NCI-H2081 treated with DMSO at 0.1 percent for 48 hours (cell line): ENCODE measurements at places on chromosomes 16 and 17.

DNA sequence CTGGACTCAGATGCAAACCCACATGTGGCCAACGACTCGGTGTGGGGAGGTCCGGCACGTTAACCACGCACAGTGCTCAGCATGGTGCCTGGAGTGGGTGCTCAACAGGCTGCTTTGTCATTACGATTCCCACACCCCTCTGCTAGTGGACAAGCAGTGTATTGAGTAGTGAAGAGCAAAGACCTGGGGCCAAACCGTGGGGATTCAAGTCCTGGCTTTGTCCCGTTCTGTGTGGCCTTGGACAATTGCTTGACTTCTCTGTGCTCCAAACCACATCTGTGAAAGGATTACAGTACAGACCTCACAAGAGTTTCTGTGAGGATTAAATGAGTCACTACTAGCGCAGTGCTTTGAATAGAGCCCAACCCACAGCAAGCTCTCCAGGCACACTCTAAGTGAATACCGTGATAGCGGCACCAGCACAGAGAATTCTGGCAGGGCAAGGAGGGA is 33.8 kb downstream of the TRPV2 start:
- no peak for DNase-seq

GRCh38 chr16:5875416-5875815 is 777.8 kb upstream of the EEF2KMT start:
- no peak for DNase-seq

DNA sequence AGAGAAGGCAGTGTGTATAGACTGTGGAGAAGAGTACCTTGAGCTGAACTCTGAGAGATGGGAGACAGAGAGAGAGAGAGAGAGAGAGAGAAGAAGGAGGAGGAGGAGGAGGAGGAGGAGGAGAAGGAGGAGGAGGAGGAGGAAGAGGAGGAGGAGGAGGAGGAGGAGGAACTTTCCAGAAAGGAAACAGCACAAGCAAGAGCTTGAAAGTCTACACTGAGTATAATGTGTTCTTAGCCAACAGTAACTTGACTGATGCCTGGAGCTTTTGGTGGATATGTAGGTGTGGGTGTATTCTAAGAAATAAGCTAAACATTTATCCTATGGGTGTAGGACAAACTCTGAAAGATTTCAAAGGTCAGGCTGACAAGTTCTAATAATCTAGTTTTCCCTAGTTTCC is 116.4 kb downstream of the SNX11 start:
- DNase-seq = no peak

GRCh38 chr16:7017006-7017662 is 315.5 kb upstream of the RBFOX1 start:
- no peak for DNase-seq

GRCh38 chr16:2500918-2501750 is 12.6 kb upstream of the ATP6V0C start:
- no peak for DNase-seq

DNA sequence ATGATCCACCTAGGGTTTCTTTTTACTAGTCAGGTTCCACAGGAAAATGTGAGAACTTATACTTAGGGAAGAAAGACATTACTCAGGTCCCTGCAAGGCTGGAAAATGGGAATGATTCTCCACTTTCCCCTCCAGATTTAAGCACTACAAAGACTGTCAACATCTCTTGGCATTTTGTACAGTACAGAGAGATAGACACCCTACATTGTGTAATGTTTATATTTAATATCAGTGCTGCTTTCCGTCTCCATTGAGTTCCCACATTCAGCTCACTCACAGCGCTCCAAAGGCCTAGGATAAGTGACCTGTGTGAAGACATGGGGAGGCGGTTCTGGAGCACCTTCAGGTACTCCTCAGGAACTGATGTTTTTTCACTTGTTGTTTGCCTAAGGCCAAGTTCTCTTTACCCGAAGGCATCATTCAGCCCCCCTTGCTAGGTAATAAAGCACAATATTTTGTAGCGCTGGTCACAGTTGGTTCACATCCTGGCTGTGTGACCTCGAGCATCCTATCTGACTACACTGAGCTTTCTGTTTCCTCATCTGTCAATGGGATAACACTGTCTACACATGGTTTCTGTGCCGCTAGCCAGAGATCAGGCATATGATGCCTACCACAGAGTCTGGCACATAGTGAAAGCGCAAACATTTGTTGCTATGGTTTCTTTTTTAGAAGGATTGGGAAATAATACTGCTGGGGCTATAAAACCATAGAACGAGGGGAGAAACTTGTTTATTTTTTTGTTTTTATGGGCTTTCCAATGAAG is 226.6 kb downstream of the ZFHX3 start:
- no peak for DNase-seq

DNA sequence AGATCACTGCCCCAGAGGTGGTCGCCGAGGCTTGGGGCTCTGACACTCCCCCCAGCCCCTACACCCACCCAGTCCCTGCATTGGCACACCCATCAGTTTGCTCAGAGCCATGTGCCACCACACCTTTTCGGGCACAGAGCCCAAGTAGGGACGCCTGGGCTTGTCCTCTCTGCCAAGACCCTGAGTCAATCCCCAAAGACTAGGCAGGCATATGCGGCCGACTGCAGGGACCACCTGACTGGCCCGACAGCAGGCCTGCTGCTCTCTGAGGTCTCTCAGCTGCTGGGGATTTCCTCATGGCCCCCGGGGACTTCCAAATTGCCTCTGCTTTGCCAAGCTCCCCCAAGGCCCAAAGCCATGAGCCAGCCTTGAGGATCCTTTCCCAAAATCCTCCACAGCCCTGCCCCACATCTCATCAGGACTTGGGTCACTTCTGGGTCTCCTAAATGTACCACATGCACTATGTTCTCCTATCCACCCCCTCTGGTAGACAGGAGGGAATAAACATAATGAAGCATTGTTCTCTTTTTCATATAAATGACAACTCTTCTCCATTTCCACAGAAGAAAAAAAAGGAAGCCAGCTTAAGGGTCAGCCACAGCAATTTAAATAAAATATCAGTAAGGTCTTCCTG is 30.6 kb downstream of the MYO18A start:
- no peak for DNase-seq

DNA sequence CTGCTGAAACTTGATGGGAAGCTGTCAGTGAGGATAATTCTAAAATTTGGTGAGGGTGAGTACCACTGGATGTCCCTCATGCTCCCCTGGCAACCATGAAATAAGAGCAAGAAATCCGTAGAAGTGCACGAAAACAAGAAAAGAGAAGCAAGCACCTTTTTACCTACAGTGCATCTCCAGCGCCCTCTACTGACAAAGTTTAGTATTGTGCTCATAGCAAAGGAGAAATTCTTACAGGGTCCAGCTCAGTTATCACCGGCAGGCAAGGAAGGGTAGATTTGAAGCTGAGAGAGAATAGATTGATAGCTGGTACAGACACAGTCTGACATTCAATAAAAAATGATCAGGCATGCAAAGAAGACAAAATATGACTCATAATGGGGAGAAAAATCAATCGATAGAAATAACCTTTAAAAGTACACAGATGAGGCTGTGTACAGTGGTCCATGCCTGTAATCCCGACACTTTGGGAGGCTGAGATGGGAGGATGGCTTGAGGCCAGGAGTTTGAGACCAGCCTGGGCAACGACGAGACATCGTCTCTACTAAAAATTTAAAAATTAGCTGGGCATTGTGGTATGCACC is 28.3 kb upstream of the TEX2 start:
- no peak for DNase-seq

DNA sequence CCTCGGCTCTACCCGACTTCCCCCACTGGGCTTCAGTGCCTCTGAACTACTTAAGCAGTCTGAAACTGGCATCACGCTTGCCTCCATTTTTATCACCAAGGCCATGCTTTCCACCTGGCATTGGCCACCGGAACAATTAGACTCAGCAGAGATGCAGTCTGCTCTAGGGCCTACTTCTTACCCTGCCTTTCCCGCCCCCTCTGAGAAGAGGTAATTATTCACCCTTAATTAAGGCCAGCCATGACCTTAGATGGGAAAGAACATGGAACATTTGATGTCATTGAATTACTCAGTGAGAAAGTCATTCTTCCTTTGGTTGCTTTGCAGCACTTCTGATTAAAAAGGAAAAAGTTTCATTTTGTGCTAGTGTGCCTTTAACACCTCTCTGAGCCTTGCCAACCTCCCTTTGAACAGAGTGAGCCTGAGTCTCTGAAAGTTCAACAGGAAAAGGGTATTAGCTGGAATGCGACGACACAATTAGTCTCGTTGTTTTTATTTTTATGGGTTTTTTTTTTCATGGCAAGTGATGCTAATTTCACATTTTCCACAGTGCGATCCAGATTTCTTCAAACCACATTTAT is 60.9 kb upstream of the TNRC6A start:
- no peak for DNase-seq

DNA sequence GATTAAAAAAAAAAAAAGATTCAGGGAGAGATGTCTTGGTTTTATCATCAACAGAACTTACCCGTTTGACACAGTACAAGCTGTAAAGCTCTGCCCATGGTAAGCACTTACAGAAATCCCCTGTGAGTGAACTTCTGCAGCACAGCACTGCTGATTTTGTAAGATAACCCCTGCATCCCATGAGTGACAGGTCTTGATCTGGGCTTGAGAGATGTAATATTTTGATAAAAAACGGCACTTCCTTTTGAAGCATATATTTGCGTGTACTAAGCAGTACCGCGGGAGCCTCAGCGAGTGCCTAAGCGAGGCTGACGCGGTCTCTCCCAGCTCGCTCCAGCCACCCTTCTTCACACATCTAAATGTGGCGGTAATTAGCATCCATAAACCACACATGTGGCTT is 50.5 kb downstream of the IKZF3 start:
- no peak for DNase-seq

DNA sequence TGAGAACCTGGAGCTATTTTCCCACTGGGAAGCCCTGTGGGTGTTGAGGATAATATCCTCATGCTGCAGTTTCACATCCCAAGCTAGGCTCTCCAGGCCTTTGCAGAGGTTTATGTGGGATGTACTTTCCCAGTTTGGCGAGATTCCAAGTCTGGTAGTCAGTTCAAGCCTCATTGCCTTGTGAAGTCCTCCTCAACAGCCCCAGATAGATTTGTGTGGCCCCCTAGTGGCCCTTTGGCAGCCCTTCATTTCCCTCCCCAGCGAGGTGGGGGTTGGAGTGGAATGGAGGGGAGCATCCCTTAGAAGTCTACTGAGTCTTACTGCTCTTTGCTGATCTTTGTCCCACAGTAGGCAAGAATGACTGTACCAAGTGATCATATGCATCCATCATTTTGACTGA is 137.9 kb downstream of the CDH11 start:
- no peak for DNase-seq

DNA sequence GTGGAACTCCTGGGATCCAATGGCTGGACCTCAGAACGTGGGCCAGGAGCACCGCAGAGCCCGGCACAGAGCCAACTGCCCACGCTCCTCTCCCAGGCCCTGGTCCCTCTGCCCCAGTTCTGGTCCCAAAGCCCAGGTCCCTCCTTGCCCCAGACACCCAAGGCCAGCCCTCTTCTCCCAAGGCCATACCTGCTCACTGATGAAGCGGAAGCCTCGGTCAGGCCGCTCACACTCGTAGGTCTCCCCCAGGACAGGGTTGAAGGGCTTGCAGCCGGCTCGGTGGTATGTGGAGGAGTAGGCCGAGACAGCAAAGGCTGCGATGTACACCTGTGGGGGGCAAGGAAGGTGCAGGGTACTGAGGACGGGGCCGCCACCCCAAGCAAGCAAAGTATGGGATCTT is 8.5 kb downstream of the OSBPL7 start:
- DNase-seq = no peak

DNA sequence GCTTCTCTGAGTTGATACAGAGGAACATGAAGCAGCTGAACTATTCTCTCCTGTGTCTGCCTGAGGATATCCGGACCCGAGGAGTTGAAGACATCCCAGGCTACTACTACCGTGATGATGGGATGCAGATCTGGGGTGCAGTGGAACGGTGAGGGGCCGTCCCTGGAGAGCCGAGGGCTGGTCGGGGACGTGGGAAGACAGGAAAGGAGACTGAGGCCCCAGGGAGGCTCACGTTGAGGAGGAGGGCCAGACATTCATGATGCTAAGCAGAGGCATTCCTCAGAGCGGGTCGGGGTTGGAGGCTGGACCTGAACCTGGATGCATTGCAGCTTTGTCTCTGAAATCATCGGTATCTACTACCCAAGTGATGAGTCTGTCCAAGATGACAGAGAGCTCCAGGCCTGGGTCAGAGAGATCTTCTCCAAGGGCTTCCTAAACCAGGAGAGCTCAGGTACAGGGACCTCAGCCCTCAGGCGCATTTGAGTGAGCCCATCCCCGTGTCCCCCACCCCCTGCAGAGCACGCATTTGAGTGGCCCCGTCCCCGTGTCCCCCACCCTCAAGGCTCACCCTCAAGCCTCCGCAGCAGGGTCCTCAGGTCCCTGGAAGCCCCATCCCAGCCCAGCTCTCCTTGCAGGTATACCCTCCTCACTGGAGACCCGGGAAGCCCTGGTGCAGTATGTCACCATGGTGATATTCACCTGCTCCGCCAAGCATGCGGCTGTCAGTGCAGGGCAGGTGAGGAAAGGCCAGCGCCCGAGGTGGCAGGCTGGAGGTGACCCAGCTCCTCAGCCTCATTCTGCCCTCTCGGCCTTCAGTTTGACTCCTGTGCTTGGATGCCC is 8.3 kb downstream of the ALOX15B start:
- no peak for DNase-seq

DNA sequence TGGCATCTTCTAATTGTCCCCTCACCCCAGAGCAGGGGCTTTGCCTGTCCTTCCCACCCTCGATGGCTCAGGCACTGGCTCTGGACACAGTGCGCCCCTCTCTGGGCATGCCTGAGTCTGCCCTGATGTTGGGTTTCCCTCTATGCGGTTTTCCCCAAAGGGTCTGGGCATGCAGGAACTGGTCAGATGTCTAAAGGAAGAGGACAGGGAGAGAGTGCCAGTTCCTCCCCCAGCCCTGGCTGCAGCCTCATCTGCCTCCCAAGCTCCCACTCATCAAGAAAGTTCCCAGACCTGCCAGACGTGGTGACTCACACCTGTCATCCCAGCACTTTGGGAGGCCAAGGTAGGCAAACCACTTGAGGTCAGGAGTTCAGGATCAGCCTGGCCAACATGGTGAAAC is 41.3 kb upstream of the PABPN1L start:
- DNase-seq = no peak

DNA sequence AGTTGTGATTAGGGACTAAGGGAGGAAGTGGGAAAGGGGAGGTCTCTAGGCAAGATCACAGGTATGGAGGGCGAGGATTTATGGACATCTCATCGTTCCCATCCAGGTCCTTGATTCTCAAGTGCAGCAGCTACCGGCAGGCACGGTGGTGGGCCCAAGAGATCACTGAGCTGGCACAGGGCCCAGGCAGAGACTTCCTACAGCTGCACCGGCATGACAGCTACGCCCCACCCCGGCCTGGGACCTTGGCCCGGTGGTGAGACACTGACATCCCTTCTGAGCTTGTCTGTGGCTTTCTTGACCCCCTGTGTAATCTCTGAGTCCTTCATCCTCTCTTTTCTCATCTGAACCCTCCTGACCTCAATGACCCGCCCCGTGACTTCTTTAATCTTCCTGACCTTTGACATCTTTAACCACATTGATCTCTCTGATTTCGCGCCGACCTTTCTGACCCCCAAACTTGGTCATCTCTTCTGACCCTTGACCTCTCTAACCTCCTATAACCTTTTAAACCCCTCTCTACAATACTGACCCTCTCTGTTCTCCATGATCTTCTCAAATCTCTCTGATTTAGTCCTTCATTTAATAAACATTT is 3.8 kb downstream of the PLD2 start:
- no peak for DNase-seq
